ENCODE measurements at places on chromosomes 5 and 9.
A peak's percentile ranks its signal among the peaks of the same experiment; 100 is the strongest.

- DNase-seq, result no peak
These were observed 76.6 kb downstream of the RICTOR start for GRCh38 chr5:38997591-38997990.

GRCh38 chr5:74258314-74258665, 382.2 kb downstream of the ENC1 start:
- no peak for DNase-seq

DNA sequence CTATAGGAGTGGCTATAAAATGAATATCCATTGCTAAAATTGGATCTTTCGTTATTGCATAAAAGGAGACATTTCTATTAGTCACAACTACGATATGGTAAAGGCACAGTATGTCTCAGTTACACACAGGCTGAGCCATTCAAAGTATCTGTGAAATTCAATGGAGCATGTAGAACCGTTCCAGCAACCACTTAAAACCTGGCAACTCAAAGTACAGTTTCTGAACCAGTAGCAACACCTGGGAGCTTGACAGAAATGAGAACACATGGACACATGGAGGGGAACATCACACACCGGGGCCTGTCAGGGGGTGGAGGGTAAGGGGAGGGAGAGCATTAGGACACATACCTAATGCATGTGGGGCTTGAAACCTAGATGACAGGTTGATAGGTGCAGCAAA, 15.4 kb downstream of the POC5 start:
- DNase-seq, result no peak

DNA sequence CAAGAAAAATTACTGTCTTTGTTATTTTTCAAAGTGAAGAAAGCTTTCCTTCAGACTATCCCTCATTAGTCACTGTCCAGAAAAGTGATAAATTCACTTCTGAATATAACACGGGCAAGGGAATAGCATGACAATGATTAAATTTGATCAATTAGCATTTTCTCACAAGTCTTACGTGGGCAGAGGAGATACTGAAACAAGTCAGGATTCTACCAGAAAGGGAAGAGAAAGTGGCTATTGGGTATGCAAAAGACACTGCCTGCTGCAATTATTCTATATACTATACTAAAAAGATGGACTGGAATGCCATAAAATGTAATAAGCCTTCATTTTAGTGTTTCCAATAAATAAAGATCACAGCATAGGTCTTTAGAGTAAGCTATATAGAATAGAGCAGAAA, 7.4 kb downstream of the COX7C start:
- no peak for DNase-seq

GRCh38 chr9:138020120-138020794, 142.7 kb downstream of the CACNA1B start:
- DNase-seq, result peak; percentile 5

- peak; percentile 9 for DNase-seq
These were observed 160.6 kb downstream of the NFIB start for GRCh38 chr9:14153310-14153720.

DNA sequence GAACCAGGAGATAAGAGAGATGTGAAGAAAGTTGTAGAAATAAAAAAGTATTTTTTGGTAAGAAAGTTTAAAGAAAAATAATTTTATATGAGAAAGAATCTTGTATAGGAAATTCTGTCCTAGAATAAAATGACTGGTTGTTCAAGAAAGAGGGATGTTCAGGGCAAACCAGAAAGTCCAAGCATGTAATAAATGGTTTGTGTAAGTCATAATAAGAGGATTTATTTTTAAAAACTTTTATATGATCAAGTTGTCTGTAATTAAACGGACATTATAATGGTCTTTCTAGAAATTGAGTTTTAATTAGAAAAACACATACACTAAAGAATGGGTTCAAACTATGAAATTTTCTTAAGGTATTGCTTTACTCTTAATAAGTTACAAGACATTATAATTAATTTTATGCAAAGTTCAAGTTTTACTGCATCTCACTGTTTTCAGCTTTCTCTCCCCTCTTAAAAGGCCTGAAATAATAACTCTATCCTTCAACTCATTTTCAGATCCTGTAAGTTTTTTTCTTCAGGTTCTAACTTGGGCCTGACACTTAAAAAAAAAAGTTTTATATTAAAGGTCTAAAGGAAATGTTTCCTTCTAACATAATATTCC, 56.1 kb upstream of the ZNF300 start:
- no peak for DNase-seq

DNA sequence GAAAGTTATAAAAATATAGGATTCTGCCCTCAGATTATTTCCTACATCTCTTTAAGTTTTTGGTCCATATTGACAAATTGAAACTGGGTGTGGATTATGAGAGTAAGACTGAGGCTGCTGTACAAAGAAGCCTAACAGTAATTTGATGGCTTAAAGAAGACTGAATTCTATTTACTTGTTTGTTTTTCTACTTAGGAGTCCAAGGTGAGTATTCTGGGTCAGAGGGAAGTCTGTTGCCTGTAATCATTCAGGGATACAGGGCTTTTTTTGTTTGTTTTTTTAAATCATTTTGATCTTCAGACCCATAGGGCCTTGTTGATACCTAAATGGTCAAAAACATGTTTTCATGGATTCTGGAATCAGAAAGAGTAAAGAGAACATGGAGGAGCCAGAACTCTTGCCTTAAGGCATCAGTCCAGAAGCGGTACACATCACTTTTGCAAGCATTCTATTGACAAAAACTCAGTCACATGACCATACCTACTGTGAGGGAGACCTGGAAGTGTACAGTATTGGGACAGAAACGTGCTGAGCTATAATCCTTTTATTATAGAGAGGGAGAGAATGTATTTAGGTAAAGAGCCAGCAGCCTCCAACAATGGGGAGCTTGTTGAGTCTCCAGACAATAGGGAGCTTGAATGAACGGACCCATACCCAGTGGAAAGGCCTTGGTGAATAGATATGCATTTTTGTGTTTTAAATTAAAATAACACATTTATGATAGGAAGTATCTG, 102.7 kb downstream of the LRRC70 start:
- DNase-seq, result no peak

DNA sequence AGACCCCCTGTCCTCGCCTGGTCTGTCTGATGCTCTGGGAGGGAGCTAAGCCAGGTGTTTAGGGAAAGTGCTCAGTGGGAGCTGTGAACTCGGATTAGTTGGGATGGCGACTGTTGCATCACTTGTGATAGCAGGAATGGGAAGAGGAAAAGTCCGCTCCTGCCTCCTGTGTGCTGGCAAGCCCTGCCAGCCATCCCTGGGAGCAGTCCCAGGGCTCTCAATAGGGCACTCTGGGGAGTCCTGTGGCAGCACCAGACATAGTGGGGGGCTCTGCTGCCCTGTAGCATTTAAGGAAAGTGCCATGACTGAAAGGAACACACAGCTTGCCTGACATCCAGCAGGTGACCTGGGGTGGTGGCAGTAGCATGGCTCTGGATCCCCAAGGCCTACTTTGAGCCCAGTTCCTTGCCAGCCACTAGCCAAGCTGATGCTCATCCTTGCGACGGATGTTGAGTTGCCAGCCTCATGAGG, 81.5 kb downstream of the AMBP start:
- no peak for DNase-seq

DNA sequence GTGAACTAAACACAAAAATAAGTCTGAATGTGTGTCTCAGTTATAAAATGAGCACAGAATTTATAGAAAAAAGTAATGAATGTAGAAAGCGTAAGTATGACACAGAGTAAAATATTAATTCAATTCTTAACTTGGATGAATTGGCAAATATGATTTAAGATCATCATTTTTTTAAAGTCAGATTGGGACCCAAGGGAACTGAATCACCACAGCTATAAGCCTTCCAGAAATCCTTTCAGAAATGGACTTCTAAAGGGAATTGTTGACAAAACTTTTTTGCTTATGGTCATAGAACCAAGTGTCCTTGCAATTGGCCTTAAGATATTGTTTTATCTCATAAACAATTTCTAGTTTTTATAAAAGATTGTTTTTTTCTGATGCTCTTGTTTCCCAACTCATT, 495.1 kb upstream of the DAB2 start:
- no peak for DNase-seq

DNA sequence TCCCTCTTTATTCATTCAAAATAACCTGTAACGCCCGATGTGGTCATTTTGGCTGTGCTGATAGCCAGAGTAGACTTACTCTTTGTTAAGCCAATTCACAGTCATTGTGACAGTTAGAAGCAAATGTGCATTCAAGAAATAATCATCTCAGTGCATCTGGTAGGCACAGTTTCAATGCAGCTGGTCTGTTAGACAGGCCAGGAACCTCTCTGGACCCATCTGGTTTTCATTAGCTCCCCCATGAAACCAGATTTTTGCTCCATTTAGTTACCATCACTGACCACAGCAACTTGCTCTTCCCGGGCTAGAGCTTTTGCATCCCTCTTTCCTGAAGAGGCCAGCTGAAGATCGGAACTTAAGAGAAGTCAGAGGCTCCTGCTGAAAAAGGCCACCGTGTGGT, 284.2 kb downstream of the NSG2 start:
- DNase-seq, result peak; percentile 63

DNA sequence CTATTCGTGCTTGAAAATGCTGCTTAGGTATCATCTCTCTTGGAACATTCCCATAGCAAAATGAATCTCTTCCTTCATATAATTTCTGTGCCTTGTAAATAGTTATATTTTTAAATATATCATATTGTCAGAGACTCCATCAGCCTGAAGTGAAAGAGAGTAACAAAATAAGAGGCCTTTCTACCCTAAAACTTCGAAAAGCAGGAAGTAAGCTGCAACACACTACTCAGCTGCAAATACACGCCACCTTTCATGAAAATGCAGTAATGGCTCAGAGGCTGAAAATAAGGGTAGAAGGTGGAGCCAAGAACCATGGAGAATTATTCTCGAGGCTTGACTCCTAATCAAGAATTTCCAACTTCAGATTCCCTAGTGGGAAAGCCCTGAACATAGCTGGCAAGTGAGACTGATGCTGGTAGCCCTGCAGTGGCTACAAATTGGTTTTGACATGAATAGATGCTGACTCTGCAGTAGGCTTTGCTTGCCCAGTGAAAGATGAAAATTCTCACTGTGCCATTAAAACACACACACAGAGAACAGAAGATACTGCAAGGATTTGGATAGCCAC, 30.2 kb upstream of the PTGER4 start:
- DNase-seq, result no peak

GRCh38 chr5:141484310-141484640, 555 bp upstream of the PCDHGC4 start:
- DNase-seq, result no peak

DNA sequence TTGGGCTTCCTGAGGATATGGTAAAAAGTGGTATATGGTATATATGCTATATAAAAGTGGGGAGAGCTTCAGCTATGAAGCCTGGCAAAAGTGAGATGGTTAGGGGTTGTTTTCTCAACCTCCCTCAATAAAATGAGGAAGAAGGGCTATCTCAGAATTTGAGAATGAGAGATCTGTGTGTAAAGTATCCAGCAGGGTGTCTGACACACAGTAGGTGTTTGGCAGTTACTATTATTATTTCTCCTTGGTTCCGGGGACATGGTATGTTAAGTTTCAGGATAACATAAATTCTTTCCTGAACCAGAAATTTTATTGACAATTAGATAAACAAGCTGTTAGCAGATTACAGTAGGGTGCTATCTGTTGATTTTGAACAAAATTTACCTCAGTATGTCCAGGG, 94.1 kb downstream of the DENND1A start:
- DNase-seq, result no peak

- no peak for DNase-seq
These were observed 105.7 kb upstream of the ZNF618 start for GRCh38 chr9:113770396-113770795.

- DNase-seq, result no peak
These were observed 17.6 kb upstream of the RECK start for GRCh38 chr9:36018891-36019720.

GRCh38 chr5:84599964-84600363, 215.3 kb upstream of the EDIL3 start:
- no peak for DNase-seq

DNA sequence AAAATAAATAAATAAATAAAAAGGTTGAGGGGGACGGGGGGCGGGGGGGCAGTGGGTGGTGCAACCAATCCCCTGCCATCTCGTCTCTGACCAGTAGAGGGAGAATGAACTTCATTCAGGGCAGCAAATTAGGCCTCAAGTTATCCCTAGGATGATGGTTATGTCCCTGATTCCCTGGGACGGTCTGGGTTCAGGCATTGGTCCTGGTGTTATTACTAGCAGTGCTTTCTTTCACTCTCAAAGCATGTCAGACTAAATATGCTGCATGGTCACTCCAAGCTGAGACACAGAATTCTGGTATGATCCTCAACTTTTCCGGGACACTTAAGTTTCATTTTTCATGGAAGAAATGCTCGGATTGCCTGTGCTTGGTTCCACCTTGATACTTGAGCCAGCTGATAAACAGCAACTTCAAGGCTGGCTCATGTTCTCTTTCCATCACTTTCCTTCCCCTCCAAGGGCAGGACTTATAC, 59.4 kb downstream of the DAP start:
- peak; percentile 64 for DNase-seq

GRCh38 chr9:5375091-5375490, 35.4 kb upstream of the RLN1 start:
- no peak for DNase-seq

DNA sequence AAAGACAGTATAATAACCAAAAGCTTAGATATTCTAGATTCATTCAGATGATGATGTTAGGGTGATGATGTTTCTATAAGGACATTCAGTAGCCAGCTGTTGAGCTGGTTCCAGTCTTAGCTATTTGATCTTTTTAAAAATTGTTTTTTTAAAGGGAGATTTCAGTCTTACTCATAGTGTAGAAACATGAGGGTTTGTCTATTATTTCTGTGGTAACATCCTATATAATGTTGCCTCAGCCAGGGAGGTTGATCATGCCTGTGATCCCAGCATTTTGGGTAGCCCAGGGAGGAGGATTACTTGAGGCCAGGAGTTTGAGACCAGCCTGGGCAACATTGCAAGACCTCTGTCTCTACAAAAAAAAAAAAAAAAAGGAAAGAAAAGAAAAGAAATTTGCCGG, 167.8 kb downstream of the DOCK2 start:
- no peak for DNase-seq

DNA sequence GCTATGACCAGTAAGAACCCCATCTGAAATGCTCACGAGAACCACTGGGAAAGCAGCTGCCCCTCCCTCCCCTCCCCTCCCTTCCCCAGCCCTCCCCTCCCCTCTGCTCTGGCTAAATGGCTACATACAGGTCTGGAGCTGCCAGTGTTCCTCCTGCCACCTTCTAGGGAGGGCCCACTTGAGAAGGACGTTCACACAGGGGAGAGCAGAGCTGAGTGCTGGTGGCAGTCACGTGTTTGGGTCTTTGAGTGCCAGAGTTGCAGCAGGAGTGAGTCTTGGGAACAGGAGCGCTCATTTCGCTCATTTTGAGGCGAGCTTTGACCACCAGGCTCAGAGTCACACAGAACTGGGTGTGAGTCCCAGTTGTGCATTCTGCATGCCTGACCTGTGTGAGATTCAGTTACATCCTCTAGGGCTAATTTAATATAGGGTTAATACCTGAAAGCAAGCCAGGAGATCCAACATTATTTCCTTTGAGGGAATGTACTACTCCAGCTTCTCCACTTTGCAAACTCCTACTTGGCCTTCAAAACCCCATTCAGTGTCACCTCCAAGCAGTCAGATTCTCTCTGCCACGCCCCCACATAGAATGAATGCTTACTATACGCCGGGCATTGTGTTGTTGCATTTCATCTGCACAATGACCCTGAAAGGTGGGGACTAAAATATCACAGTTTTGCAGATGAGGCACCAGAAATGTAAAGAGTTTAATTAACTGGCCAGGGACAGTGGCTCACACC, 25.1 kb downstream of the CPLX2 start:
- DNase-seq, result no peak

GRCh38 chr5:111121926-111122325, 29.8 kb downstream of the WDR36 start:
- no peak for DNase-seq

GRCh38 chr5:74179179-74179578, 461.3 kb downstream of the ENC1 start:
- DNase-seq, result peak; percentile 64
